ENCODE measurements at places on chromosomes 4 and X.

GRCh38 chr4:7725951-7726350, 213.7 kb downstream of the AFAP1 start:
- no peak for DNase-seq

GRCh38 chr4:94332983-94333590, 9.5 kb downstream of the HPGDS start:
- DNase-seq: no peak

DNA sequence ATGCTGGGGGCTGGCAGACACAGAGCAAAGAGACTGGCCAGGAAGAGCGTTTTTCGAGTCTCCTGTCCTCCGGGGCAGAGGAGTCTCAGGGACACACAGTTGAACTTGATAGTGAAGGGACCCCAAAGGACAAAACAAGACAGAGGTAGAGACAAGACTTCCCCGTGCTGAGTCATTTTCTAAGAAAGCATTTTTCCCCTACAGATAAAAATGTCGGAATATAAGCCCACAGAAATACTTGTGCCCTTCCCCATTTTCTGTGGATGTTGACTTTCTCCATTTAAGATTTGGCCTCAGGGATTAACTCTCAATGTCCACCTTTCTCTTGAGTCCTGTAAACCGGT, 523 bp upstream of the BTK start:
- no peak for DNase-seq

DNA sequence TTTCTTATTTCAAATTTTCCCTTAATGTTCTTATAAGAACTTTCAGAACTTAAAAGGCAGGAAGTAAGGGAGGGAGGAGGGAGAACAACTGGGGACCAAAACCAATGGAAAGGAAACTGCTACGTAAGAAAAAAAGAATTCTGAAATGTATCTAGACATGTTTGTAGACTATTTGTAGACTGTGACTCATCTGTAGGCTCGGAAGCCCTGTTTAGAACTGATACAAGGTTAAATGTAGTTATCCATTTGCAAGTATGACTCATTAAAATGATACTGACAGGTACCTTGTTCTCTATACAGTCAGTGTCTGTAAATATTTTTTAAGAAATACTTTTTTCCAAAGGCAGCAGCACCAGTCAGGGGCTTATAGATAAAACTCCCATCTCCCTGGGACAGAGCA, 202.0 kb downstream of the DHX15 start:
- no peak for DNase-seq

DNA sequence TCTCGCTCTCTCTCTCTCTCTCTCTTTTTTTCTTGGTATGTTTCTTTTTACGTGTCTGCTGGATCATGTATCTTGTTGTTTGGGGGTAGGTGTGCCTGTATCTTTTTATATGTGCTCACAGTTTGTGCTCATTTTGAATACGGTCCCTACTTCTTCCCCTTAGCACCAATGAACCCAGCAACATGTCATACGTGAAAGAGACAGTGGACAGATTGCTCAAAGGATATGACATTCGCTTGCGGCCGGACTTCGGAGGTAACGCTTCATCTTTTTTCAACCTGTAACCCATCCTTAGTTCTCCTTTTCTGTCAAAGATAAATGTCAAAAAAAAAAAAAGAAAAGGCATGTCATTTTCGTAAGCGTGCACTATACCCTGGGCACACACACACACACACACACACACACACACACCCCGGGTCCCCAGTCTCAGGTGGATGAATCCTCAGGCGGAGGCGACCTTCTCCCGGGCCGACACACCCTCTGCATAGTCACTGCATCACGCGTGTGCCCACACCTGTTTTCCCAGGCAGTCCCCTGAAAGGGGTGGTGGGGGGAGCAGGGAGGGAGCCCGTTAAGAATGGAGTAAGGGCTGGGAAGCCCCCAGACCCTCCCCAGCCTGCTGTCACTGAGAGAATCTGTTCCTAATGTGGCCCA, 511 bp downstream of the GABRB1 start:
- DNase-seq: no peak

DNA sequence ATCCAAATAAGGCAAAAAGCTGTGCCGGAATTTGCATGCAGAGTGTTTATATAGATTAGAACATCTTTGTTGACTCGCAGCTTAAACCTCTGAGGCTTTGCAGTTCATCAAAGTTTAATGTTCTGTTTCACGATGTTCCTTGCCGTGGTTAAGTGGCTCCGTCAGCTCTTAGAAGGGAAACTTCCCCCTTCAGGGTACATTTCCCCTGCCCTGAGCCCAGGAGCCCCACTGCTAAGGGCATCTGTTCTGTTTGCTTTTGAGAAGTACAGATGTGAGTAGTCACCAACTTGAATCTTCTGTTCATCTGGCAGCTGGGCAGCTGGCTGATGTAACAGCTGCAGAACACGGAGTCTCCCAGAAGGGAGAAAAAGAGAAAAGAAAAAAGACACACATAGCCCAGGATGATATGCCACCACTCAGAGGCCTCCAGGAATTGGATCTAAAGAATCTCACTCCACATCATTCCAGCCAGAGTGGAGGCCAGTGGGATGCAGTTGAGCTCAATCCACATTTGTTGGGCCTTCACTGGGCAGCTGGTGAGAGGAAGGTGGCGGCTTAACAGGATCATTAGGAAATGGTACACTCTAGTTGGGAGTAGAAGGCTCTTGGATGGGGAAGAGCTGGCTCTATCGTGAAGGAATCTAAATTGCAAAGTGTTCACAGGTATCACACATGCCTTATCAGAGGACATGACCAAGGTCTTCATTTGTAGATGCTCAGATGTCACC, 178.7 kb upstream of the RBPJ start:
- DNase-seq: peak; percentile 37

DNA sequence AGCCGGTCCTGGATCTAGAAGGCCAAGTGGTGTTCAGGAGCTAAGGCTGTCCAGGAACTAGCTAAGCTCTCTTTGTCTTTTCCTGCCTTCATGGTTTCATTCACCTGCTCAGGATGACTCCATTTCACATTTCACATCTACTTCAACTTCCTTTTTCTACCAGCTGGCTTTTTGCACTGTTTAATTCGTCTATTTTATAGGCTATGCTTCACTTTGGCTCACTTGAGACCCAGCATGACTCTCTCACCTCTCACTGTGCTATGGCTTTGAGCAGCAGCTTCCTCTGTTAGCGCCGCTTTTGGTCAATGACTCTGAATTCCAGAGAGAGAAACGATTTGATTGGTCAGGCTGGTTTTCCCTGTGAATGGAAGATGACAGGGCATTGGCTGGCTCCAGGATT, 213.5 kb upstream of the CLNK start:
- no peak for DNase-seq

Data from T-helper 2 cell (primary cell).